ENCODE measurements at places on chromosomes 5 and 9.

DNA sequence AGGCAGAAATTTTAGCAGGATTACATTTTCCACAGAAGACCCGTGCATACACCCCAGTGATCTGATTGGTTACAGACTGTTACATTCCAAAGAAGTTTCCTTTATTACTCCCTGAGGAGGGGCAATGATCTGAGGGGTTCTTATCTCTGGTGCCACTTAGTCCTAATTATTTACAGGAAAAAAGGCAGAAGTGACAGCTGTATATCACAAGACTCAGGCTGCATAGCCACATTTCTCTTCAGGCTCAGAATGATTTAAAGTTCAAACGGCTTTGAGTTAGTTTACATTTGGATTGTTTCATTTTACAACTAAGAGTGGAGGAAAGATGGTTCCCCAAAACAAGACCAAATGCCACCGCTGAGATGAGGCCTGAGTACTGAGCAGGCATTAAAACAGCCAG is 17.3 kb downstream of the NAIF1 start:
- DNase-seq = no peak

DNA sequence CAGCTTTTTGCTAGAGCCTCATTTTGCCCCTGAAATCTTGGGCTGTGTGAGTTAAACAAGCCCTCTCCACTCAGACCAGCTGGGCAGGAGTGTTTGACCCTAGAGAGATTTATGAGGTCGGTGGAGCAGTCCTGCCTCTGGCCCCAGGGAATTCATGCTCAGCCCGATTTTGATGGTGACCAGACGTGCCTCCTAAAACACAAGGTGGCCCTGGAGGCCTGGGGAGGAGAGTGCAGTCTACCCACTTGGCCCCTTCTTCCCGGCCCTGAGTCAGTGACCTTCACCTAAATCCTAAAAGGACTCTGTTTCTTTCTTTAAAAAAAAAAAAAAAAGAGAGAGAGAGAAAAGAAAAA is 86.6 kb upstream of the SAP30L start:
- DNase-seq = no peak

DNA sequence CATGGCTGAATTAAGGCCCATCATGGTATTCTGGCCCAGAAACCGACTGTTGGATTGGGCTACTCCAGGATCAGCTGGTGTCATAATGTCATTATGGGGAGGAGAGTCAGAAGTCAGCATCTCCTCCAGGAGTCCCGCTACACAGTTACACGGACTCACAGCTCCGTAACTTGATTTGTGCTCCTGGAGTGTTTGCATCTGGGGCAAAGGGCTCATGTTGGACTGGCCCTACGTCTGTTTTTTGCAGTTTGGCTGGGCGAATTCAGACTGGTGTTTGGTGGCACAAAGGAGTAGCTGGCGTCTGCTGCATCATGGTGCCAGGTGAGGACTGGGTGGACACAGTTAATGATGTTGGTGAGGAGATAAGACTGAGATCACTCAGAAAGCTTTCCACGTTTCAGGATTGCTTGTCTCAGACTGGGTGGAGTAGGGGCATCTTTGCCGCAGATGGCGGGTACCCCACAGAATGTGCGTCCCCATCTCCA is 31.3 kb downstream of the OR2V1 start:
- no peak for DNase-seq

- no peak for DNase-seq
Measured at GRCh38 chr5:173833196-173833985, 54.8 kb upstream of the CPEB4 start.

DNA sequence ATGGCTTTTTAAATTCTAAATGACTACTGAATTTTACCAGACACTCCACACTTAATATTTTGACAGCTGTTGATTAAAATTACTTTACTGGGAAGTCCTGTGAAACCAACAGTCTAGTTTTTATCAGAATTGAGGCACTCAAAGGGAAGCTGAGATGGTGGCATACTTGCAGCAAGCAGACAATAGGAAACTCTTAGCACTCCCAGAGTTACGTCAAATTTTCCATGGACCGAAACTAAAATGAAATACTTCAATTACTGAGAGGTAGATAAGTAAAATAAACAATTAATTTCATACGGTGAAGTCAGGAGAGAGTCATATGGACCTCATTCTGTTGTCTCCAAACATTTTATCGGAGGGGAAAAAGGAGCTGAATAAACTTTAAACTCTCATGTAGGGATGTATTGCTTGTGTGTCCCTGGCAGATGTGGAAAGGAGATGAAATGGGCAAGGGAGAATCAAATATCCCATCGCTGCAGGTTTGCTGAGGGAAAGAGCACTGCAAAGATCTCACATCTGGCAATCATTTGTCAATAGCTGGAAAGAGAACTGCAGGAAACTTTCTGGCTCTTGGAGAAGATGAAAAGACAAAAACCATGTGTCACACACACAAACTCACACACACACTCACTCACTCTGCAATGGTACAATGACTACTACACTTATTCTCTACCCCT is 189.4 kb downstream of the BNC2 start:
- DNase-seq = no peak

GRCh38 chr5:93294199-93294598 is 286.8 kb downstream of the NR2F1-AS1 start:
- DNase-seq = no peak

DNA sequence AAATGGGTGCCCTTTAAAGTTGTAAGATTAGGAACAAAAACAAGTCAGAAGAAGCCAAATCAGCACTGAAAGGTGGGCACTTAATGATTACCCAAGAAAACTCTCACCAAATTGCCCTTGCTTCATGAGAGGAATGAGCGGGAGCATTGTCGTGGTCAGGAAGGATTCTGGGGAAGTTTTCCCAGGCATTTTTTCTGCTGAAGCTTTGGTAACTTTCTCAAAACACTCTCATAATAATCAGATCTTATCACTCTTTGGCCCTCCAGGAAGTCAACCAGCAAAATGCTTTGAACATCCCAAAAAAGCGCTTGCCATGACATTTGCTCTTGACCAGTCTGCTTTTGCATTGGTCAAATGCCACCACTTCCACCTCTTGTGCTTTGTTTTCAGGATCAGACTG is 10.4 kb upstream of the PCDHGC3 start:
- DNase-seq = no peak

DNA sequence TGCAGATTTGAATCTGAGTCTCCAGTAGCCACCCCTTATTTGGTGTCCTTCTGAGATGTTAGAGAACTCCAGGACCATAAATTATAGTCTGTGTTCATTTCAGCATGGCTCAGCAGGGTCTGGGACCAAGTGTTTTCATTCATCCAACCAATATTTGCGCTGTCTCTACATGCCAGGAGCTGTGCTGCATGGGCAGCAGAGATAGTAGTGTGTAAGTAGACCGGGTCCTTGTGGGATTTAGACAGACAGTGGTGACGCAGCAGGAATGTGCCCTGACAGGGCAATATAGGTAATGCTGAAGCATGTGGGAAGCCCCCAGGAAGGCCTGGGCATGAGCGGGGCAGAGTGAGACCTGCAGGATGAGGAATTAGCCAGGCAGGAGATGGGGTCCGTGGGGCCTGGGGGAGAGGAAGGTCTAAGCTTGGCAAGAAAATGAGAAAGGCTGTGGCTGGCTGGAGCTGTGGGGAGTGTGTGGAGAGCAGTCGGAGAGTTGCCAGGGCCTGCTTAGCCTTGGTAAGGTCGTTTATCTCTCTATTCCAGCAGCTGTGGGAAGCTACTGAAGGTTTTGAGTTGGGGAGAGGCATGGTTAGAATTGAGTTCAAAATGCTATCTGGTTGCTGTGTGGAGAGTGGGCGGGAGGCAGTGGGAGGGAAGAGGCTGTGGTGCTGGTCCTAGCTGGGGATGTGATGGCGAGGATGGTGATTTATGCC is 16.8 kb downstream of the STXBP1 start:
- DNase-seq = no peak

DNA sequence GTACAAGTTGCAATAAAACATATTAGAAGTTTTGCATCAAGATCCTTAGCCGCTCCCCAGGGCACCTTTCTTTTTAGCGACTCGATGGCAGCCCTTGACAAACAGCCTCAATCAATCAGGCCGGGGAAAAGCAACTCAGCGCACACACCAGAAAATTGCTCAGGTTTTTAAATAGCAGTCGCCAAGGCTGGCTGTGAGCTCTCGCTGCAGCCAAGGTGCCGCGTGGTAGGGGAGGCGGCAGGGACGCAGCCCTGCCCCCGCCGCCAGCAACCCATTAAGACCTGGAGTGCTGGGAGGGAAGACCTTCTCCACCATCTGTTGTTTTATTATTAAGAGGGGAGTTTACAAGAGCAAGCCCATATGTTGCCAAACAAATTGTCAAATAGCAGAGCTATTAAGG is 22.6 kb downstream of the ASS1 start:
- no peak for DNase-seq

DNA sequence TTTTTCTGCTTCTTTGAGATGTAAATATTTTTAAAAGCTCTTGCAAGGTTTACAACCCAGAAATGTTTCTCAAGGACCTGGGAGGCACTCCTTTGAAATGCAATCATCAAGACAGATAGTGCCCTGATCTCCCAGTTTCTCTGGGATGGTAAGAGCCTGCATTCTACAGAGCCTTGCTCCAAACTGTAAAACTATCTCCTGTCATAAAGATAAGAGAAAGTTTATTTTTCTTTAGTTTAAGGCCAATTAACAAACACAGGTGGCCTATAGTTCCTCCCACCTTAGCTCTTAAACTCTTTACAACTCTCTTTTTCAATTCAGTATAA is 1231.1 kb upstream of the NUDT12 start:
- DNase-seq = no peak

- no peak for DNase-seq
Measured at GRCh38 chr9:107681988-107682387, 192.4 kb upstream of the KLF4 start.

GRCh38 chr9:138066049-138066448 is 188.5 kb downstream of the CACNA1B start:
- no peak for DNase-seq

DNA sequence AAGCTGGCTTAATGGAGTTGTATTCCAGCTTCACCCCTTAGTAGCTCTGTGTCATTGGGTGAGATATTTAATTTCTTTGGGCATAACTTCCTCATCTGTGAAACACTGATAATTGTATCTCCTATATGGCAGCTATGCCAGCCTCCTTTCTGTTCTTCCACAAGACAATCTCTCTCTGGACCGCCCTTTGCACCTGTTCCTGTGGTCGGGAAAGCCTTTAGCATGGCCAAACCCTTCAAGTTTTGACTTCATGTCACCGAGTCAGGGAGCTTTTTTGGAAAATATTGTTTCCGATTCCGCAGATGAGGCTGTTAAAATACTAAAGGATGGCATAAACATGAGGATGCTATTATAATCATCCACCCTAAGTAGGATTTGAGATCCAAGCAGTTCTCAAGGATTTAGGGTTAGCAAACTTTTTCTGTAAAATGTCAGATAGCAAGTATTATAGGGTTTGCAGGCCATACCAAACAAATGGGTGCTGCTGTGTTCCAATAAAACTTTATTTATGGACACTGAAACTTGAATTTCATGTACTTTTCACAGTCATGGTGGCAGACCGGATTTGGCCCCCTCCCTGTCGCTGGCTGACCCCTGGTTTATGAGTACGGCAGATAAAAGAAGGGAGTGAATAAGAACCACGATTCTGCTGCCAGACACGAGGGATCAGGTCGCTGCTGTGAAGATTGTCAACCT is 695 bp upstream of the NDFIP1 start:
- DNase-seq = no peak

DNA sequence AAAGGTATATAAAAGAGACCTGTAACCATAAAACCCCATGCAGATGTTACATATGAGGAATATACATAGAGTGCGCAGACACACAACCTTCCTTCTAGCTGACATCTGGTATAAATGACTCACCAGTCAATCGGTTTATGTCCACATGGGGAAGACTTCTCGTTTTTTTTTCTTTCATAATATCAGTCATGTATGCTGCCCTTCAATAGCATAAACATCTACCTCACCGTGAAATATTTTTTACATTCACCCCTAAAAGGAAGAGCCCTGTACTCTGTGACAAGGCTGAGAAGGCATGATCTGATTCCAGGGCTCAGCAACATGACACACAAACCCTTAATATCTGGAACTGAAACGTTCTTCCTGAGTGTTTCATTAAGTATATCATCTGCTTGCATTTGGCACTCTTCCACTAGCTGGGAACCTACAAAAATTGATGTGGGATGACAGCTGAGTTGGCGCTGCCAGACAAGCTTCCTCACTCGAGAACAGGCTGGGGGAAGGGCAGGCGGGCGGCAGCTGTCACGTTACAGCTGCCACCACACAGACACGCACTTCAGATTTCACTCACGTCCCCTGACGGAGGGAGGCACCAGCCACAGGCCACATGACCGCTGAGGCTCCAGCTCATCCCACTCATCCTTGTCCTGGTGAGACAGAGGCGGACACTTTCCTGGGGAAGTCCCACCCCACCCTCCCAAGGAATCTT is 74.2 kb downstream of the SHB start:
- no peak for DNase-seq

DNA sequence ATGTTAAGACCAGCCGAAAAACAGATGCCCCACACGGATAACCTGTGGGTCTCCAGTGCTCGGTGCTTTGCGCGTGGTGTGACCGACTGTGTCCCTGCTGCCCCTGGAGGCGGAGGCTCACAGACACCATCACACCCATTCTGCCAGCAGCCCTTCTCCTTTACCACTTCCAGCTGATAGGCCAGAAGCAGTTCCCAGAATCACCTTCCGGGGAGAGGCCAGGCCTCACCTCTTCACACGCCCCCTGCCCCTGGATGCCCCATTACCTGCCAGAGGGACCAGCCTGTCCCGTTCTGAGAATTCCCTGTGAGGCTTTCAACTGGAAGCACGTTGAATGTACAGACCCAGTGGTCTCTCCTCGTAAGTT is 21.6 kb upstream of the LRRC14B start:
- no peak for DNase-seq

DNA sequence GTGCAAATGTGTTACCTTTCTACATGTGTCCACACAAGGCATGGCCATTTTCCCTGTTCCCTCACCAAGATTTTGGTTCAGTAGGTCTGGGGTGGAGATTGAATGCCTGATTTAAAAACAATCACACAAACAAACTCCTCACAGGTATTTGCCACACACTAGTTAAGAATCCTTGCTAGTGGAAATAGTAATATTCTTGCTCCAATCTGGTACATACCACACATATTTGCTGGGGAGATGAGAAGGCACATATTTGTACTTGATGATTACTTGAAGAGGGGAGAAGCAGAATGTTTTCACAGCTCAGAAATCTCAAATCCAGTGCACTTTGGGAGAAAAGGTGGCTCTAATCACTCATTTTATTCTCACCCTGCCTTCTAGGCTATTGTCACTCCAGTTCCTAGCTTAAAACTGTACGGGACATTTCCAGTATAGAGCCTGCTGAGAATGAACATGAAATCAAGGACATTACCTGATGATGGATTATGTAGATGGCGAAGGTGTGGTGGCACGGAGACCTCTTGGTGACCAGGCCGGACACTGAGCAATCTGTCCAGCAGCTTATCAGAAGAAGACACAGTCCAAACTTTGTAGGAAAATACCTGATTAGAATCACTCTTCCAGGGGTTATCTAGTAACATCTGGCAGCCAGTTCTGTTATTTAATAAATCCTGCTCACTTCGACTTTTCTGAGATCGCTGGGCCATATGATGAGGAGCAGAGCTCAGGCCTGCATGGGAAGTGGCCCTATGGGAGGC is 116.1 kb upstream of the IL6ST start:
- DNase-seq = no peak

- no peak for DNase-seq
Measured at GRCh38 chr5:154829589-154830218, 20.7 kb downstream of the FAXDC2 start.
